ENCODE measurements at places on chromosomes 3 and 15.

DNA sequence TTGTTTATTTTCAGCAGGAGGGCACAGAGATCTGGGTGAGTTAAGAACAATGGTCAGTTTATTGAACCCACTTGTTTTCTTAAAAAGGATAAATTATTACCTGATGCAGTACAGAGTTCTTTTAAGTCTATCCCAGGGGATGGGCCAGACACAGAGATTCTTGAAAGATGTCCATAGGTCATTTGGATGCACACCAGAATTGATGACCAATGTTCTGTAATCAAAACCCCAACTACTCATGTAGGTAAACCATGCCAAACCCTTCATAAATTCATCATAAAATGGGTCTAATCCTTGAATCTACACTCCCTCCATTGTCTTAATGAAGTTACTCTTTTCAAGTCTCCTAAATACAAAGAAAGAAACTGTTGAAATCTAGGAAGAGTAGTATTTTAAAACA lies 273.0 kb upstream of the COL8A1 start:
- DNase-seq = no peak

DNA sequence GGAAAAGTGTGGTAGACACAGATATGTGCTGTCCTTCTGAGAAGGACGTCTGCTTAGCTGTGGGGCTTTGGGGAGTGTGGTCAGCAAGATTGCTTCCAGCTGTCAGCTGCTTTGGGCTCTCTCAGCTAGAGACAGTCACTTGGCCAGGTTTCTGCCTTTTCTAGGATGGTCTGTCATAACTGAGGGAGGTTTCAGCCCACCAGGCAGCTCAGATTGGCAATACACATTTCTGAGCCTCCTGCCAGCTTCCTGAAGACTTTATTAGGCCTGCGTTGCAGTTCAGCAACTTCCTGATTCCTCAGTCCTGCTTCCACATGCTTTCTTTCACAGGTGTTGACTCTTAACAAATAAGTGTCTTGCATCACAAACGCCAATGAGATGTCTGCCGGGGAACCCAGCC lies 286.5 kb downstream of the SQOR start:
- no peak for DNase-seq

DNA sequence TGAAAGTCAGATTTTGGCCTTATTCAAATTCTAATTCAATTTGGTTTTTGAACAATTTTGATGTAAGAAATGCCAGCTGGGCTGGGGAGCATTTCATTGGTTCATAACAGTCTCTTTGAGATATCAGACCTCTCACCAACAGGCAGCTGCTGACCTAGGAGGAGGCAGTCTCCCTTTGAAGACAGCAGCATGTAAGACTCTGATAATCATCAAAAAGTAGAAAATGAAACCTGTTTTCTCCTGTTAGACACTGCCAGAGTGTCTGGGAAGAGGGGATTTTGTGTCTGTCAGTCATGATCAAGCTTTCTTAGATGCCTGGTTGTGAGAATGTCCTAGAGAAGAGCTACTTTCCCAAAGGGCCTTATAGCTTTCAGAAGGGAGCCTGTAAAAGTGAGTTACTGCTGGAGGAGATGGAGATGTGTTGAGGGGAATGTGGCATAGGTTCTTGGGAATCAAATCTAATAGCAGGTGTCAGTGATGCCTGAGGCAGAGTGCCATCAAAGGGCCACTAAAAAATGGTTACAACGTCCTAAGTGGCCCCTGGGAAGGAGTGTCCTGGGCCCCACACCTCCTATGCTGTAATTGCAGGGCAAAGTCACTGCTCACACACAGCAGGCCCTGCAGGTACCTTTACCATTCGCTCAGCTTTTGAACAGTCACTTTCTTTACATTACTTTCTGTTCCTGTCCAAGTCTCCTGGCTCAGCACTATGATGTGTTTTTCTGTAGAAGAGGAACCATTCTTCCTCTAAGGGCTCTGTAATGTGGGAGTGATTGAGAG lies 43.1 kb downstream of the FSTL1 start:
- DNase-seq = no peak

GRCh38 chr3:192841428-192841827 lies 76.2 kb downstream of the MB21D2 start:
- no peak for DNase-seq
